ENCODE measurements at places on chromosomes 12 and 14.
A peak's percentile ranks its signal among the peaks of the same experiment; 100 is the strongest.

DNA sequence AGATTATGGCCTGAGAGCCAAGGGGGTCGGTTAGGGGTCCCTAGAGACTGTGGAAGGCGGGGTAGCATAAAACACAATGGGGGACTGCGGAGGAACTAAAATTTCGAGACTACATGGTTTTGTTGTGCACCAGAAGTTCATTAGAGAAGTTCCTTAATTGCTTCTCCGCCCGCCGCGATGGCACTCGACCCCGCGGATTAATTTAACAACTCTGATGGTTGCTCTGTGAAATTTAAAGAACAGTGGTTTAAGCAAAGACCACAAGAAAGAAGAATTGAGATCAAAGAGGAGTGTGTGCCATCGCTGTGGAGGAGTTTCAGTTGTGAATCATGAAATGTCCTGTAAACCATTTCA lies 1.4 kb upstream of the CCDC88C start:
- no peak for DNase-seq

DNA sequence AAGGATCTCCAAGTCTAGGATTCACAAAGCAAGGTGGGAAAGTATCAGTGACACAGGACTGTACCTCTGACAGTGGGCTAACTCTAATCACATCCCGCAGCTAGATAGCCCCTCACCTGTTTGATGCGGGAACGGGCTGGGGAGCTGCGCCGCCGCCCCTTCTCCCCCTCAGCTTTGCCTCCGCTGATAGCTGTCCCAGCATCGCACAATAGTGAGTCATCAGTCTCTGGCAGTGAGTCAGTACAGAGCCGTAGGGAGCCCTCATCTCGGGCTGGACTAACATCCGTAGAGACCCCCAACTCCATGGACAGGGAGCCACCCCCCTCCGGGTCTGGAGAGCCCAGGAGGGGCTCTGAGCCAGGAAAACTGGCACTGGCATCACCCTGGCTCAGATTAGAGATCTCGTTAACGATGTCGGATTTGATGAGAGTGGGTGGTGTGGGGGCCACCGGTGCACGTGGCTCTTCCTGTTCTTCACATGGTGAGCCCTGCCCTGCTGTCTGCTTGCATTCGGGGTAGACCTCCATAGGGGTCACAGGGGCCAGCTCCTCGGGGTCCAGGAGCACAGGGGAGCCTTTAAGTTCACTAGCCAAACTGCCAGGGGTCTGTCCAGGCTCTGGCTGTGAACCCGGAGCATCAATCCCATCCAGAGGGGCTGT lies 10.9 kb downstream of the KMT2D start:
- peak; percentile 72 for DNase-seq

GRCh38 chr14:77296155-77296554 lies 24.5 kb downstream of the POMT2 start:
- no peak for DNase-seq

DNA sequence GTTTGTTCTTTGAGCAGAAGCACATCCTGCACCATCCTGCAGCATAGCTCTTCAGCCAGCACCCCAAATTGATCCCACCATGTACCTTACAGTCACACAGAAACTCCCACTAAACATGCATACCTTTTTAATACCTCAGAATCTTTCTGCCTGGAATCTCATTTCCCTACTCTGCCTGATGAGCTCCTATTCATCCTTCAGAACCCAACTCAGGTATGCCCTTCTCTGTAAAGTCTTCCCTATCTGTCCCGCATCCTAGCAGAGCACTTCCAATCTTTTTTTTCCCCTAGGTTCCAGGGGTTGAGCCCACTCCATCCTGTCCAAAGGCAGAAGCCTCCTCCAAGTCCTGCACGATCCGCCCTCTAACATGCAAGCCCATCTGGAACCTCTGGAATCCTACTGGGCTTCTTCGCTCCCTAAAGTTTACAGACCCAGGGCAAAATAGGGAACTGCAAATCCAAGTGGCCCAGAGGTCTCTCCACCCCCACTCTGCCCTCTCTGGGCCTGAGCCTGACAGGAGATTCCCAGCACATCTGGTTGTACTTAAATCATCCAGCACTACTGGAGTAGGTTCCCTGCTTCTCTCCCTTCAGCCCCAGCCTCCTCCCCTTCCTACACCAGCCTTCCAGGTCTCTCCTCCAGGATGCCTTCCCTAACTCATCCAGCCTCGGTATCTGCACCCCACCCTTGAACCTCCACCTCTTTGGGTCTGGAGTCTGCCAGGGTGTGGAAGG lies 4.1 kb upstream of the FIGNL2 start:
- no peak for DNase-seq

- DNase-seq = no peak
These were observed 44.8 kb upstream of the ERGIC2 start for GRCh38 chr12:29425722-29426121.

GRCh38 chr12:131720921-131721320 lies 10.0 kb downstream of the SFSWAP start:
- peak; percentile 1 for DNase-seq

- peak; percentile 95 for DNase-seq
These were observed 20.6 kb upstream of the PKP2 start for GRCh38 chr12:32917094-32917611.

GRCh38 chr14:55965851-55966250 lies 152.4 kb upstream of the PELI2 start:
- DNase-seq = peak; percentile 36

GRCh38 chr12:6113691-6114475 lies 10.6 kb downstream of the VWF start:
- DNase-seq = no peak

DNA sequence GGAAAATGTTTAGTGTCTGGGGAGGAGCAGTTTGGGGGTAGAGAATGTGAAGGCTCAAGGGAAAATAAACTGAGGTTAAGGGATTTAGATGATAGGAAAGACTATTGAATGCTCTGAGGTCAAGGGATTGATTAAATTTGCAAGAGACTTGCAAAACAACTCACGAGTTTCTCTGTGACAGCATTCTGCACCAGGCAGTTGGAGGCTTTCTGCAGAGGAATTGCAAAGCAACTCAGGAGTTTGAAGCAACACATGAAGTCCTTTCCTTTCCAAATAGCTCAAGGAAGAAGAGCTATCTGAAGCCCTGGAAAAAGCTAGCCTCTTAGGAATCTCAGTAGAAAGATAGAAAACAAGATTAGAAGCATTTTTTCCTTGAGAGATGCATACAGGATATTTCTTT lies 23.9 kb downstream of the SLC7A8 start:
- peak; percentile 31 for DNase-seq

DNA sequence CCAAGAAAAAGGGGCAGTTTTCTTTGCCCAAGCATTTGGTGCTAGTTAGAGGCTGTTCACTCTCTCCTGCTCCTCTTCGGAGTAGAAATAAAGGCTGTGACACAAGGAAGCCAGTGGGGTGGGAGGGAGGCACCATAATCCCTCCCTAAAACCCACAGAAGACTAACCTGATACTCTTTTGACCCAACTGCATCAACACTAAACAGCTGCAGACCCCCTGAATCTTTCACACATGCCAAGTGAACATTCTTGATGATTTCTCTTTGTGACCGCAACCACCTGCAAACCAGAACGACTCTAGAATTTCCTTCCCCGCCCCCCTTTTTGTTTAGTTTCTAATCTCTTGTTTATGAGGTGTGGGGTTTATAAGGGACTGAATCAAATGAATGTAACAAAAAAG lies 175.8 kb upstream of the BCL2L14 start:
- DNase-seq = no peak

DNA sequence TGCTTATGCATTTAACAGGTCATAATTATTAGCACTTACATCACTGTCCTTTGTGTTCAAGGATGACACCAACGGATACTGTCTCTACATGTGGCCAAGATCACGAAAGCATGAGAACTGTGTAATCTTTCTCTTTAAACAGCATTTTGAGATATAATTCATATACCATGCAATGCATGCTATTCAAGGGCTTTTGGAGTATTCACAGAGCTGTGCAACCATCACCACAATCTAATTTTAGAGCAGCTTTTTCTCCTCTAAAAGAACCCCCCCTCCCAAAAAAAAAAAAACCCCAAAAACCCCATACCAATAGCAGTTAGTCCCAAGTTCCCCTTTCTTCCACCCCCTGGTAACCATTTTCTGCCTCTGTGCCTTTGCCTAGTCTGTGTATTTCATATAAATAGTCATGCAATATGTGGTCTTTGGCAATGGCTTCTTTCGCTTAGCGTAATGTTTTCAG lies 60.6 kb downstream of the SPRING1 start:
- no peak for DNase-seq

- no peak for DNase-seq
These were observed 1.3 kb downstream of the GLI1 start for GRCh38 chr12:57460841-57461275.

- DNase-seq = no peak
These were observed 1318.3 kb downstream of the AACS start for GRCh38 chr12:126383506-126383905.

DNA sequence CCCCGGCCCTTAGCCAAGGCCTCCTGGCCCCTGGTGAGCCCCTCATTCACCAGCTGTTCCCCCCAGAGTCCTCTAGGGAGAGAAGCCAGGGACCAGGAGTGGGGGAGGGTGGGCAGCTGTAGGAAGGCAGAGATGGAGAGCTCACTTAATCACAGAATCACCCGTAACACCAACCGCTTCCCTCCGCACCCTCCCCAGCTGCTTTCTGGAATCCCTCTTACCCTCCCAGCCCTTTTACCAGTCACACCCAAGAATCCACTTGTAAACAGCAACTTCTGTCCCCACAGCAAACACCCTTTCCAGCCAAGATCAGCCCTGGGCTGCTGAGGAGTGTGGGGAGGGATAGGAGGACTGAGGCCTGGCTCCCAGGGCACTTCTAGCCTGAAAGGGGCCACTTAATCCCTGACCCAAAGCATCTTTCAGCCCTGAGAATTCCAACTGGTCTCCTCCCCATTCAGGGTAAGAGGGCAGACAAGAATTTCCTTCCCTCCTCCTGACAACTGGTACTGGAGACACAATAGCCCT lies 18.8 kb downstream of the NCKAP5L start:
- DNase-seq = no peak

DNA sequence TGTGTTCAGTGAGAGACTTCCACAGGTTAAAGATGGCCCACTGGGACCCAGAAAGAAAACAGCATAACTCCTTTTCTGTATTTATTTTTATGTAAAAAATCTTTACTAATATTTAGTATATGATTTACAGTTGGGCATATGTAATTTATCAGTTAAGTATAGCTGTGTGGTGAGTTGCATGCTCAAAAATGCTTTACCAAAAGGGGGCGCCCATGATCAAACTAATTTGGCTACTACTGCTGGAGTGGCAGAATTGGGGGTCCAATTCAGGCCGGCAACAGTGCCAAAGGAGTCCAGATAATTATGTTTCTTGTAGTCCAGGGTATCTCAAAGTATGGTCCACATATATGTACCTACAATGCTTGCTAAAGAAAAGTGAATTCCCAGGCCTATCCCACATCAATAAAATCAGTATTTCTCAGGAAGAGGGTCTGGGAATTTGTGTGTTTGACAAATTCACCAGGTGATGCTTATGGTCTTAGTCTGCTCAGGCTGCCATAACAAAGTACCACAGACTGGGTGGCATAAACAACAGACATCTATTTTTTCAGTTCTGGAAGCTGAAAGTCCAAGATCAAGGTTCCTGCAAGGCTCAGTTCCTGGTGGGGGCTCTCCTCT lies 152.0 kb downstream of the KTN1 start:
- DNase-seq = no peak

- DNase-seq = no peak
These were observed 248.3 kb upstream of the STXBP6 start for GRCh38 chr14:25298238-25298637.

DNA sequence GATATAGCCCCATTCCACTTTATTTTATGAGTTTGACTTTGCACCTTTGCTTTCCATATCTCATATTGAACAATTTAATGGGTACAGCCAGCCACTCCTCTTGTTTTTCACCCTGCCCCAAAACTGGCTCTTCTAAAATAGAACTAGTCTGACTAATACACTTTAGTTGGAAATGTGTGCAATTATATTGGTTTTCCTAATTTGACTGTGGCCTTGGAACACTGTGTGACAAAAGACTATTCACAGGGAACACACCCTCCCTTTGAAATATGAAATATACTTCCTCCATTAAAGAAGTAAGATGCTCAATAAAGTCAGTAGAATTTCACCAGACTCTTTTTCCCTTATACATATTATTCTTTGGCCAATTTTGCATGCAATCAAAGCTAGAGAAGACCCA lies 218.6 kb upstream of the DCN start:
- DNase-seq = no peak

DNA sequence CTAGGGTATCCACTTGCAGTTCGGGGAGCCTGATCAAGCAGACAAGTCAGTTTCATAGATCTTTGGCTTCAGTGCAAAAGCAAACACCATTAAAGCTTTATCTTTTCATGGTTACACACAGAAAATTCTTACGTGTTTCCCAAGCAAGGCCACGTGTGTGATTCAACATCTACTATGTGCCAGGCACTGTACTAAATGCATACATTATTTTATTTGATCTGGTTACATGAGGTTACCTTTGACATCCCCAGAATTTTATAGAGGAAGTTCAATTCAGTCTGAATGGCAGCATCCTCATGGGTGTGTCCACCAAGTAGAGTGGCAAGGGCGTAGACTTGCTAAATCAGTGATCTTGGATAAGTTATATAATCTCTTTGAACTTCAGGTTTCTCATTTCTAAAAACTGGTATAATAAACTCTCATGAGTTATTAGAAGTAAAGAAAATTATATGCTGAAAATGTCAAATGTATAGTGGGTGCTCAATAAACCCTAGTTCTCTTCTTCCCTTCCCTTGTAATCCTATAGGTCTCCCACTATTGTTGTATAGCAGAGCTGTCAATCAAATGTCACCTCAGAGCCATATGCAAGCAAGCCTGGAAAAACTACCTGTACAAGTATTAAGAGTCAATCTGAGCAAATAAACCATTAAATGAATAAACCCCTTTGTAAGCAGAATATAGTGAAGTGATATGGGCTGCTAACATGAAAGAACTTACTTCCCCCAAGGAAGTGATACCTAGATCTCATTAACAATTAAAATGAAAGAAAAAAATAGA lies 50.3 kb upstream of the TMX1 start:
- DNase-seq = no peak

DNA sequence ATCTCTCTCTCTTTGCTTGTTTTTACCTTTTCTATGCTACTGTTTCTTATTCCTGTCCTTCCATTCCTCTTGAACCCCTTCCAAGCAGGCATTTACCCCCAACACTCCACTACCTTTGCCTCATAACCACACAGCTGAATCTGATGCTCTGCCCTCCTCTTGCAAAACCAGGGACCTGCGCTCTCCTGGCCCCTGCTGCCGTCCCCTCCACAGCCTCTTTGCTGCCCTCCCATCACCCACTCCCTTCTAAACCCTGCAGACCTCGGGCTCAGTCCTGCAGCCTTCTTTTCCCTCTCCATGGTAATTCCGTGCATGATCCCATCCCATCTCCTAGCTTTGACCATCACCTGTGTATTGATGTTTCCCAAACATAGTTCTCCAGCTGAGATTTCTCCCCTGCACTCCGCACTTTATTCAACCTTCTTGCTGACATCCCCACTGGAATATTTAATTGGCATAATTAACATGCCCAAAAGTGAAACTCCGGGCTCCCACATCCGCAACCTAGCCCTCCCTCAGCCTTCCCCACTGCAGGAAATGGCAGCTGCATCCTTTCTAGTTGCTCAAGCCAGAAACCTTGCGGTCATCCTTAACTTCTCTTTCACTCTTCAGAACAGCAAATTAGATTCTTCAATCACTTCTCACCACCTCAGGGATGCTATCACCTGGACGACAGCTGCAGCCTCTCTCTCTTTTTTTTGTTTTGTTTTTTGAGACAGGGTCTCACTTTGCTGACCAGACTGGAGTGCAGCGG lies 16.0 kb downstream of the FIGNL2 start:
- no peak for DNase-seq

Data from amniotic epithelial cell (primary cell).